ENCODE measurements at places on chromosomes 5 and 9.

GRCh38 chr9:107345327-107345726 lies 62.2 kb downstream of the RAD23B start:
- no peak for DNase-seq

DNA sequence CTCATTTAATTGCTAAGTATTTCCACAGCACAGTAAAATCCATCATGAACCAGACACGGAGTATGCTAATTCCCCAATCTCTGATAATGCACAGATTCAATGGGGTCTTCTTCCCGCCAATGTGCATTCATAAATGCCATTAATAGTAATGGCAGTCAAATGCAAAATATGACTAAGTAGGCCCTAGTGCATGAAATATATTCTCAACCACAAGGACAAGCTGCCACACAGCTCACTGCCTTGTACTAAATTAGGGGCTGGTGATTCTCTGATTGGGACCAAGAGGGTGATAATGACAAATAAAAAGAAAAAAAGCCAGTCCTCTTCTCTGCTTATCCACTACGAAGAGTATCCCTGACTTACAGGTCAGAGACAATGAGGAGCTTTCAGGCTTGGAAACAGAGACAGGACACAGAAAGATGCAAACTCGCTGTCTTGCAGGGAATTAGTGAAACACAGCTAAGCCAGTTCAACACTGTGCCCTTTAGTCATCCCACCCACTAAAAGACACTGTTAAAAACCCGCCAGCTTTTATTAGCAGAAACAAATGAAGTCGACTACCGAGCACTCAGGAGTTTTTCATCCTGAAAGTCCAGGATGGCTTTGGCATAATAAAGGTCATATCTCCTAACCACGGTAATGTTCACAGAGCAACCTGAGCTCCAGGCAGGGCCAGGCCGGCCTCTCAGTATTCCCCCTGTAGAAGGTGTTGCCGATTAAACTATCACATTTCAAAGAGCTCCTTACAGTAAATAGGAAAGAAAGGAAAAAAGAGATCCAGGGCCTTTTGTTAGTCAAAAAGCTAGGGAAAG lies 148.1 kb downstream of the EBF1 start:
- DNase-seq, result no peak

DNA sequence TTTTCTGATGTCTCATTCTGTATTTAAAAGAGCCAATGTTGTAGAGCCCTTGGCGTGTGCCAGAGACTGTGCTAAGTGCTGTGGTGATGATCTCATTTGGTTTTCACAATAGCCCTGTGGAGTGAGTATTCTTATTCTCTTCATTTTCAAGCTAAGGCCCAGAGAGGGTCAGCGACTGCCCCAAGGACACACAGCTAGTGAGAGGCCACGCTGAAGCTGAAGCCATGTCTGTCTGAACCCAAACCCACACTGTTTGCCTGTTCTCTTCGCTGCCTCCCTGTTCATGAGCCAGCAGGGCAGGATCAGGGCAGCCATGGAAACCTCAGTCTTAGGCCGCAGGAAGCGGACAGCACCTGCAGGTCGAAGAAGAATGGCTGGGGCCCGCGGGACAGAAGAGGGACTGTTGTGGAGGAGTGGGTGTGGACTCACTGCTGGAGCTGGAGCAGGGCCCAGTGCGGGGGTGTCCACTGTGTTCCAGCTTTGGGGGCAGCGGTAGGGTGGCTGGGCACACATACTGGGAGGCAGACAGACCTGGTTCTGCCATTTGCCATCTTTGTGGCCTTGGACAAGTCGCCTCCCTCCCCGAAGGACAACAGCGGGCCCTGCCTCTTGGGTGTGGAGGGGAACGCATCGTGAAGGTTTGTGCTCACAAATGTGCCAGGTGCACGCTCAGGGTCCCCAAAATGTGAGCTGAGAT lies 257.9 kb upstream of the MVB12B start:
- no peak for DNase-seq

- DNase-seq, result no peak
Observed at GRCh38 chr9:124016175-124017050, 4.8 kb downstream of the LHX2 start.

GRCh38 chr9:23219471-23219870 lies 606.6 kb downstream of the ELAVL2 start:
- no peak for DNase-seq

DNA sequence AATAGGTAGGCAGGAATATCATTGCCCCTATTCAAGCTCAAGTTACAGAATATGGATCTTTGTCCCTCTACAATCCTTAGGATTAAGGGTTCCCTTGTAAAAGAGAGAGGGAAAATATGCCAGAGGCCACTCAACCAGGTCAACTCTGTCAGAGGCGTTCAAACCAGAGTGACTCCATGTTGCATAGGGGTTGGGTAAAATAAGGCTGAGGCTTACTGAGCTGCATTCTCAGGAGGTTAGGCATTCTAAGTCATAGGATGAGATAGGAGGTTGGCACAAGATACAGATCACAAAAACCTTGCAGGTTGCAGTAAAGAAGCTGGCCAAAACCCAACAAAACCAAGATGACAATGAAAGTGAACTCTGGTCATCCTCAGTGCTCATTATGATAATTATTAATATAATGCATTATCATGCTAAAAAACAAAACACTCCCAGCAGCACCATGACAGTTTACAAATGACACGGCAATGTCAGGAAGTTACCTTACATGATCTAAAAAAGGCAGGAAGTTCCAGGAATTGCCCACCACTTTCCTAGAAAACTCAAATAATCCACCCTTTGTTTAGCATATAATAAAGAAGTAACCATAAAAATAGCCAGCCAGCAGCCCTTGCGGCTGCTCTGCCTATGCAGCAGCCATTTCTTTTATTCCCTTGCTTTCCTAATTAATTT lies 64.8 kb downstream of the ERP44 start:
- DNase-seq, result no peak

DNA sequence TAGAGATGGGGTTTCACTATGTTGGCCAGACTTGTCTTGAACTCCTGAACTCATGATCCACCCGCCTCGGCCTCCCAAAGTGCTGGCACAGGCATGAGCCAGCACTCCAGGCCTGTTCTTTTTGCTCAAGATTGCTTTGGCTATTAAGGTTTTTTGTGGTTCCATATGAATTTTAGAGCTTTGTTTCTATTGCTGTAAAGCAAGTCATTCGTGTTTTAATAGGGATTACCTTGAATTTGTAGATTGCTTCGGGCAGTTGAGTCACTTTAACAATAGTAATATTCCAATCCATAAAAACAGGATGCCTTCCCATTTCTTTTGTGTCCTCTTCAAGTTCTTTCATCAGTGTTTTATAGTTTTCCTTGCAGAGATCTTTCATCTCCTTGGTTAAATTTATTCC lies 22.1 kb downstream of the C6 start:
- DNase-seq, result no peak

- no peak for DNase-seq
Observed at GRCh38 chr5:150780187-150780692, 1.7 kb downstream of the SMIM3 start.

DNA sequence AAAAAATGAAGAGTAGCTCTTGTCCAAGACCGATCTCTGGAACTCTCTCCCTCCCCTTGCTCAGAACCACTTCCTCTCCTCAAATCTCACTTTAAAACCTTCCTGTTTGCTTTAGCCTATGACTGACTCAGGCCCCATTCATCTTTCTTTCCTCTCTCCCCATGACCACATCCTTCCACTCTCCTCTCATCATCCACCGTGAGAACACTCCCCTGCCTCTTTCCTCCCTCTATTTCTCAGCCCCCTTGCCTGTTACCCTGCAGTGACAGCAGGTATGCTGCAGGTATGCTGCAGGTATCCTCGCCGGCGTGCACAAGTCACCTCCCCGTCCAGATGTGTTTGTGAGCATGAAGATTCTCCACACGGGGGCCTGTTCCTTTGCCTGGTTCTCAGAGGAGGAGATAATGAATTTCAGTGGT lies 505.3 kb downstream of the CCDC171 start:
- DNase-seq, result no peak

DNA sequence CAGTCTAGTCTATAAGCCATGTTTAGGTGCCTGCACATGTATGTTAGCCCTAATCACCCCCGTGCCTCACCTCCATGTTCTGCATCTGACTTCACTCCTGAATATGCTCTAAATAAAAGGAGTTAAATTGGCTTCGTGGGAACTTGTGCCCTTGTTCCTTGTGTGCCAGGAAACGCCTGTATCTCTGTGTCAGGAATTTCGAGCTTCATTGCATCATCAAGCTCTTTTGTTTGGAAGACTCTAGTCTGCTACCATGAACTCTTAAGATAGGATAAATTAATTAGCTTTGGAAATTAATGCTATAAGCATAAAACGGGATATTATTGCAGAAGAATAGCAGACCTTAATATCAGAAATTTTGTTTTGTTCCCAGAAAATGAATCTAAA lies 99.2 kb downstream of the ADCY2 start:
- no peak for DNase-seq

All from NCI-H510A (cell line).